Stimulated activated CD4-positive, alpha-beta T cell treated with anti-CD3 and anti-CD28 coated beads, Interleukin-1b, Interleukin-23, amount 100 ng/mL, for 1 hour (primary cell): ENCODE measurements at places on chromosomes 13 and 19.

GRCh38 chr19:39148939-39149529 is 23.4 kb downstream of the PAK4 start:
- DNase-seq = no peak

DNA sequence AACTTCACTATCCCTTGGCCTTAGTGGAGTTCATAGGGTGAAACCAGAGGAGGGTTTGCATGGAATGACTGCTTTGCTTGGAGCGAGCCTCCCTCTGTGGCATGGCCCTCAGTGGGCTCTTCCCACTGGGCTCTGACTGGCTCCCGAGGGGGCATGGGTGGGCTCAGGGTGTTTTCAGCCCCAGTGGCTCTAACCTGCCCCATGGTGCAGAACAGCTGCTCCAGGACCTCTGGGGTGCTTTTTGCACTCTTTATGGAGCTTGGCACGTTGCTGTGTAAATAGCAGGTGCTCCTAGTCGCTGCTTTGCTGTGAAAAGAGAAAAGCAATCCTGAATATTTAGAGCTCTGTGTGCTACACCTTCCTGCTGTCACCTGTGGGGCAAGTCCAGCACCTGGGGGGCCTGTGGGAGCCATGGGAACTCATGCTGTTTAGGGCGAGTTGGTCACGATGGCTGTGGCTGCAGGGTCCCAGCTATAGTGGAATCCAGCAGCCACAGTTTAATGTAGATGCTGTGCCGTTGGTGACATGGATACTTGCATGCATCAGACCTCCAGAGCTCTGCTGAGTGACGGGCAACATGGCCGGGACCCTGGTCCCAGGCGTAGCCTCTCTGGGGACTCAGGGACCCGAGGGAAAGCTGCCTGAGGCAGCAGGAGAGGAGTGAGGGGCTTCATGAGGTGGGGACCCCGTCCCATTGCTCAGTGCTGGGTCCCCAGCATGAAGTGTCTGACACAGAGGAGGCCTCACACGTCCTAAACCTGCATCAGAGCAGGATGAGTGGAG is 14.3 kb upstream of the MCF2L start:
- no peak for DNase-seq

- no peak for DNase-seq
These were observed 6.1 kb downstream of the WDR83 start for GRCh38 chr19:12672744-12673143.

- DNase-seq = no peak
These were observed 41.7 kb upstream of the TFDP1 start for GRCh38 chr13:113542751-113543424.

DNA sequence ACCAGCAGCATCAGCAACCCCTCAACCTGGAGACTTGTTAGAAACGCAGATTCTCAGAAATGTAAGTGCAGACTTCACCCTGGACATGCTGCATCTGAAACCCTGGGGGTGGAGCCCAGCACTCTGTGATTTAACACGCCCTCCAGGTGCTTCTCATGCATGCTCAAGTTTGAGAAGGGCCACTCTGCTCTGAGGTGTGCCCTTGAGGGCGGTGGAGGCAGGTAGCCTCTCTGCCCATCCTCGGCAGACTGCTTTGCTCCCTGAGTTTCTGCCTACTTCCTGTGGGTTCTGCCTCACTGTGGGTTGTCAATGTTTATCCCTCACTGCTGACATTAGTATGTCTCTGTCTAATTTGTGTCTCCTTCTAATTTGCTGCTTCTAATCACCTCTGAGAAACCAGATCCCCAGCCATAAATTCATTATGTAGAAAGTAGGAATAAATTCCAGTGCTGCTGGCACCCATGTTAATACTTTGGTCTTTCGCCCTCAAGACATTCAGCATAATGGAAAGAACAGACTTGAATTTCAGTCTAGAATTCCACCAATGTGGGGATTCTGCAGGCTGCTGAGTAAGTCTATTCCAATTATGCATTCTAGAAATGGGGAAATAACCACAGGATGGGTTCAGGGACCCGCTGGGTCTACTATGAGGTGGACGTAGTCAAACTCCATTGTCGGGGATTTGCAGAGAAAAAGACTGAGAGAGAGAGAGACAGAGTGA is 51.3 kb upstream of the CYSLTR2 start:
- DNase-seq = no peak

DNA sequence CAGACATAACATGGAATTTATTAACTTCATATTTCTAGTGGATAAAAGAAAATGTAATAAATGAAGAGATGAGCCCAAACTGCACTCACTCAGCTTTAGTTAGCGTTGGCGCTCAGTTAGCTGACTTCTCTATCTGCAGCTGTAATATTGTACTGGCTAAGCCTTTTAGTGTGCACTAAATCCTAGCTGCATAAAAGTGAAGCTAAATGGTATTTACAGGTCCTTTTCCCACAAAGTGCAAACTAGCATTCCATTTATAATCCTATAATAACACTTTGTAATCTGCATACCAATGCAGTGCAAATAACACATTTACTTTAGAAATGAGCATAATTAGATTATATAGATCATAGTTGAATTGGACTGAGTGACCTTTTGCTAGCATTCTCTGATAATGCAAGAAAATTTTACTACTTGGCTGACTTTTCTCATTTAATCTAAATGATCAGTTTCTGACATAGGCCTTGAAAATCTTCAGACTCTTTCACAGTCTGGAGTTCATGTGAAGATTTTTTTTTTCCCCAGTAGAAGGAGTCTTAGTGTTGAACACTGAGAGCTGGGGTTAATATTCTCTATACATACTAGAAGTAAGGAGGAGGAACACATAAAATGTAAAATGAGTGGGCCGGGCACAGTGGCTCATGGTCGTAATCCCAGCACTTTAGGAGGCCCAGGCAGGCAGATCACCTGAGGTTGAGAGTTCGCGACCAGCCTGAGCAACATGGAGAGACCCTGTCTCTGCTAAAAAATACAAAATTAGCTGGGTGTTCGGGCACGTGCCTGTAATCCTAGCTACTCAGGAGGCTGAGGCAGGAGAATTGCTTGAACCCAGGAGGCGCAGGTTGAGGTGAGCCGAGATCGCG is 1426.4 kb downstream of the PCDH9 start:
- DNase-seq = no peak

DNA sequence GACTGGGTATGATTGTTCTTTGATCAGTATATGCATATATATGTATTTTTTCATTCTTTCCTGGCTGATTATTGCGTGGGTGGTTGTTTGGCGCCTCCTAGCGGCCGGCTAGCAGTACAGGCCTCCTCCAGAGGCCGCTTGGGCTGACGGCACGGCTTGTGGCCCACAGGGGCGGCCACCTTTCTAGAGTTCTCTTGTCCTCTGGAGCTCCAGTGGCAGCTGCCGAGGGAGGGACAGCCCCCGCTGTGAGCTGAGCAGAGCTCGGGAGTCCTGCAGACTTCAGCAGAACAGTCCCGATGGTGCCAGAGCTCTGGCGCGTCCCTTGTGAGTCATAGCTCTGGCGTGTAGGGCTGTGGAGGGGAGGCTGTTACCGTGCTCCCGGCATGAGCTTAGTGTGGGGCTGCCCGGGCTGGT is 22.5 kb upstream of the ZNF429 start:
- peak; percentile 29 for DNase-seq

DNA sequence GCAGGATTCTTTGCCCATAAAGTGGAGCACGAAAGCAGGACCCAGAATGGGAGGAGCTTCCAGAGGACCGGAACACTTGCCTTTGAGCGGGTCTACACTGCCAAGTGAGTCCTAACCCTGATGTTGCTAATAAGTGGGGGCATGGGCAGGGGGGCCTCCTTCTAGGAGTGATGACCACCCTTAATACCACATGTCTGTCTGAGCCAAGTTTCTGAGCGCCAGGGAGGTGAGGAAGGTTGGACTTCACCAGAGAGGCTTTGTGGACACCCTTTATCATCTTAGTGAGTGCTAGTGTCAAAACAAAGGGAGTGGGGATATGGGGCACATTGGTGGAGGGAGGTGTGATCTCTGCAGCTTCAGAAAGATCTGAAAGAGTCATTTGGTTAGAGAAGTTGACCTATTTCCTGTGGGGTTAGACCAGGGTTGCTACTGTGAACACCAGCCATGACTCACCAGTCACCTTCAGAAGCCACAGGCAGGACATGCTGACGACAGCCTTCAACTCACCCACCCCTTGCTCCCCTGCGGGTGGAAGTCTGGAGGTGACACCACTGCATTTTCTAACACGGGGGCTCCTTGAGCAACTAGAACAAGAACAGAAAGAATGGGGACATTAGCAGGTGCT is 8.8 kb downstream of the ALOX5AP start:
- peak; percentile 68 for DNase-seq

GRCh38 chr19:47704024-47704423 is 9.2 kb upstream of the EHD2 start:
- no peak for DNase-seq

- DNase-seq = no peak
These were observed 175.8 kb downstream of the TDRD3 start for GRCh38 chr13:60572855-60573254.

DNA sequence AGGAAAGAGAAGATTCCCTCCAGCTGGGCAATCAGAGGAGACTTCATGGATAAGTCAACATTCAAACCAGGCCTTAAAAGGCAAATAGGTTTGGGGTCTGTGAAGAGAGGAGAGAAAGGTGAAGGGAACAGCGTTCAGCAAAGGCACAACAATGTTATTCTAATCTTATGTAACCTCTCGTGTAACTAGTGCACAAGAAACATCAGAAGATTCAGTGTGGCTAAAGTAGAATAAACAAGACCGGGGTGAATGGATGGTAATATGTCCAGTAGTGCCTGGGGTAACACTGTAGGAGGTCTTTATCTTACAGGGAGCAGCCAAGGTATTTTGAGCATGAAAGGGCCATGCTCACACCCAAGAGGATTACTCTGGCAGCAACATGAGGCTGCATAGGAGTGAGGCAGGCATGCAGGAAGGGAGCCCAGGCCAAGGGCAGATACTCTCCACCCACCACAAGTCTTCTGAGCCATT is 24.1 kb downstream of the LHFPL6 start:
- no peak for DNase-seq

- no peak for DNase-seq
These were observed 612.7 kb upstream of the GPC6 start for GRCh38 chr13:92613921-92614320.

DNA sequence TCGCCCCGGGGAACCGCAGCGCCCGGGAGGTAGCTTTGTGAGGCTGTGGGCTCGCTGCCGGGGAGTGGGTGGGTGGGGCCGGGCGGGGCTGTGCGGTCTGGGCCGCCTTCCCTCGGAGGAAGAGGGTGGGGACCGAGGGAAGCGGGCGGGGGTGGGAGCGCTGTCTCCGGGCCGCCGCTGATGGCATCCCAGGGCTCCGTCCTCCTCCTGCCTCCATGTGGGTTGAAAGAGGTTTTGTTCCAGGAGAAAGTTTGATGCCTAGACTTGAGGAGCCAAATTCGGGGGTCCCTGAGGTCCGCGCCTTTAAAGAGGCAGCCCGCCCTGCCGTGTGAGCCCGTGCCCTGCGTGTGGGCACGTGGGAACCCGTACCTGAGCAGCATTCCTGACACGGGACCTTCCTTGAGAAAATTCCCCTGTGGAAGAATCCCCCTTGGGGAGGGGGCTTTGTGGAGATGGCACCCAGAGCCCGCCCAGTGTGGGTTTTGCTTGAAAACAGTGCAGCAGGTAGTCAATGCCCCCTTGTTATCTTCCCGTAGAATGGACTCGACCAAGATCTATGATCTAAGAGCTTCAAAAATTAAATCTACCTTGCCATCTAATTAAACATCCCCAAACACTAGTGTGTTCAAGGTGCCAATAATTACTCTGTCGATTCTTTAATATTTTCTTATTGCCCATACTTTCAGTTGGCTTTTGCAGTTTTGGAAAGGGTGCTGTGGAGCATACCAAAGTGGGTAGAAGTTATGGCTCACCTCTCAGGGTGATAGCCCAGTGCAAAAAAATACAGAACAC is 107.8 kb downstream of the RXFP2 start:
- DNase-seq = no peak

GRCh38 chr19:53552001-53552721 is 14.2 kb downstream of the ZNF331 start:
- no peak for DNase-seq

DNA sequence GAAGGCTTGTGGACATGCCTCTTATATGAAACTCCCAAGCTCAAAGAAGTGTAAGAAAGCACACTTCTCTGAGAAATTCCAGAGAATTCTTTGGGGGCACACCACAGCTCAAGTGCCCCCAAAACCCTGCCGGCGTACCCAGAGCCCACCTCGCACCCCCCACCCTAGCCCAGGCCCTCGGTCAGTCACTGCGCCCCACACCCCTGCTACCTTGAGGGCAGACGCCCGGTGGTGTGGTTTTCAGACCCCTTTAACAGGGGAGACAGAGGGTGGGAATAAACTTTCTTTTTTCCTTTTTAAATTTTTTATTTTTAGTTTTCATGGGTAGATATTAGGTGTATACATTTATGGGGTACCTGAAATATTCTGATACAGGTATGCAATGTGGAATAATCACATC is 29.5 kb downstream of the PEPD start:
- no peak for DNase-seq

GRCh38 chr13:23701636-23702035 is 131.4 kb downstream of the TNFRSF19 start:
- DNase-seq = no peak

DNA sequence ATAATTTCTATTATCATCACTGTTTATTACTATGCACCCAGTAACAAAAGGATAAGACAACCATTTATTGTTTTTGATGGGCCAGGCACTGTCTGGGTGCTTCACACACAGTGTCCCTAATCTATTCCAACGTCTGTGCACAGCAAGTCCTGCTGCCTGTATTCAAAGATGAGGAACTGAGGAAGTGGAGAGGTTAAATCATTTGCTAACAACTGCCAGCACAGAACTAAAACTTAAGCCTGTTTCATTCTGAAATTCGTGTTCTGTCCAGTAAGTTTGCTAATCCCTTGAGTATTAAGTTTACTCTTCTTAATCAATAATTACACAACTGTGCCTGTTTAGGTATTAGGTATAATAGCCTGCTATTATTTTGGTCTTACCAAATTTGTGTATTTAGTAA is 41.9 kb downstream of the TEX26 start:
- no peak for DNase-seq

DNA sequence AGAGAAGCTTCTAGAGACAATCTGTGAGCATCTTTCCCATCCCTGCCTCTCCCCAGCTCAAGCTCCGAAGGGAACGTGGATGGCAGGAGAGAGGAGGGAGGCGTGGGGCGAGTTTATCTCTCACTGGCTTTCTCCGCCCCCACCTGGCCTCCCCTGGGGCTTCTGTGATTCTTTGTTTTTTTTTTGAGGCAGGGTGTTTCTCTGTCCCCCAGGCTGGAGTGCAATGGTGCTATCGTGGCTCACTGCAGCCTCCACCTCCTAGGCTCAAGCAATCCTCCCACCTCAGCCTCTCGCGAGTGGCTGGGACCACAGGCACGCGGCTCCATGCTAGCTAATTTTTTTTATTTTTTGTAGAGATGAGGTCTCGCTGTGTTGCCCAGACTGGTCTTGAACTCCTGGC is 23.0 kb downstream of the EFNA2 start:
- no peak for DNase-seq
